ENCODE measurements at places on chromosomes 5 and 9.

- DNase-seq: peak; percentile 17
Measured at GRCh38 chr9:86202338-86202882, 57.0 kb downstream of the C9orf153 start.

DNA sequence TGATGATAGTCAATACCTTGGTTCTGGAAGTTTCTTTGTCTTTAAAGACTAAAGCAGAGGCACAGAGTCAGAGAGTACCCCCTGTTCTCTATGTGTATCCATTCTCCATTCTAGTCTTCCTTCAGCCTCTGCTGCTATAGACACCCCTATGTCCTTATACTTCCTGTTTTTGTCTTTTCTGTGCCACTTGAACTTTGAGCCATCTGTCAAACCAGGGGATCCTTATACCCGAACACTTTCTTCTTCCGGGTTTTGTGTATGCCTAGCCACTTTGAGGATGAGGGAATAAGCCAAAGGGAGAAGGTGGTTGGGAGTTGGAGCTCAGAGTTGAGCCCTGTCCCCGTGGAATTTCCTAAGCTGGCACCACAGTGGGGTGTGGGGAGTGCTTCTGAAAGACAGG lies 61.1 kb upstream of the IL6ST start:
- DNase-seq: no peak

- DNase-seq: no peak
Measured at GRCh38 chr5:111083323-111083722, 8.8 kb upstream of the WDR36 start.

- DNase-seq: peak; percentile 26
Measured at GRCh38 chr9:91515074-91515687, 91.5 kb upstream of the NFIL3 start.

- DNase-seq: no peak
Measured at GRCh38 chr9:93902780-93903655, 52.1 kb downstream of the BARX1 start.

- no peak for DNase-seq
Measured at GRCh38 chr9:129555512-129556215, 65.2 kb downstream of the C9orf50 start.

- DNase-seq: no peak
Measured at GRCh38 chr9:32426278-32426939, 42.0 kb downstream of the ACO1 start.

DNA sequence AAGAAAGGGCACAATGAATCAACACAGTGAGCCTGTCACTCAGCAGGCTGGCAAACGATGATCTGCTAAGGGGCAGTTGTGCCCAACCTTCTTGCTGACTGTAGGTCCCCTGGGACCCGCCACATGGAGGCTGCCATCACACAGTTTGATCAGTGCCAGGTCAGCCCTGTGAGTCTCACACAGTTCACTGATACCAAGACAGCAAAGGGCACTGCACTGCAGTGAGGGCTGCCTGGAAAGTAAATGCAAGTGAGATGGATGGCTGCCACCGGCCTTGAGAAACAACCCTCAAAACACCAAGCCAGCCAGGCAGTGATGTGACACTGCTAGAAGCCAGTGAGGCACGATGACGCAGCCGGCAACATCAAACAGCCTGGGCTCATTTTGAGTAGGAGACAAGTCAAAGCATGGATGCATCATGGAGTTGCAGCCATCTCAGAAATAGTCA lies 30.3 kb downstream of the FOXD1 start:
- DNase-seq: no peak

DNA sequence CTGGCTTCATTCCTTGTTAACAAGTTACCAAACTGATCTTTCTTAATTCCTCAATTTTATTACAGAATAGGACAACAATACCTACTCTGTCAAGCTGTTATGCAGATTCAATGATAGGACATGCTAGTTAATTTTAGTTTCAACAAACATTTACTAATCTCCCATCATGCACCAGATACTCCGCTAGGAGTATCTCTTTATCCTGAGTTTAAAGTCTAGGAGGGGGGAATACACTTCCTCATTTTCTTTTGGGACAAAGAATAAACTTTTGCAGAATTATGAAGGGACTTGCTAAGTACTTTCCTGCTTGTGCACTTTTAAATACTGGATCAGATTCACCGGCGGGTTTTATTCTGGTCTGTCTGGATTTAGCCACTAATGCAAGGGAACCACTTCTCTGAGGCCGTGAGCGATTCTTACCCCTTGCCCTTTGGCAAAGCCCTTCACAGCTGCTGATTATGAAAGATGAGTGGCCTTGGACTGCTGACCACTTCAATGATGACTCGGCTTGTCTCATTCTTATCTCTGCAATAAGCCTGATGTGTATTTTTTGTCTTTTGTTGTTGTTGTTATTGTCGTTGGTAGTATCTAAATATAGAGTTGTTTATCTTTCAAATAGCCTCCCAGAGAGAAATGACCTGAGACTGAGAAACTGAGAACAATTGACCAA lies 73.9 kb downstream of the RMI1 start:
- no peak for DNase-seq

DNA sequence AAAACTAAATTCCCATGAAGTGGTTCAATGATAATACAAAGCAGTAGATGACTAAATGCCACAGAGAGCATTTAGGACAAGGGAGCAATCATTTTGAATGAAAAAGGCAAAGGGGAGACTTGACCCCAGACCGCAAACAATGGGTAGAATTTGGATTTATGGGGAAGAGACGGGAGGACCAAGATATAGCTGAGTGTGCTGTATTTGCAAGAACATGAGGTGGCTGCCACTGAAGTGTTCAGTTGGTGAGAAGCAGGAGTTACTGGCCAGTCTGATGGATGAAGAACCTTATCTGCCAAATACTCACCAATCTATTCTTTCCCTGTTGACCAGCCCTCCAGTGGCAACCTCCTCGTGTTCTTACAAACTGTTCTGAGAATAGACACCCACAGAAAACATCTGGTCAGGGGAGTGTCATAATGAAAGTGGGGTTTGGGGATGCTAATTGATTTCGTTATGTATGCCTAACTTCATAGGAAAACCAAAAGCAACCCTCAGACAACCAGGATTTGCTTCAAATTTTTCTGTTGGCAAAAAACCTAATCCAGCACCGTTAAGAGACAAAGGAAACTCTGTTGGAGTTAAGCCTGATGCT lies 19.8 kb downstream of the TDRD7 start:
- no peak for DNase-seq

GRCh38 chr9:4798281-4799032 lies 5.7 kb downstream of the RCL1 start:
- DNase-seq: no peak

DNA sequence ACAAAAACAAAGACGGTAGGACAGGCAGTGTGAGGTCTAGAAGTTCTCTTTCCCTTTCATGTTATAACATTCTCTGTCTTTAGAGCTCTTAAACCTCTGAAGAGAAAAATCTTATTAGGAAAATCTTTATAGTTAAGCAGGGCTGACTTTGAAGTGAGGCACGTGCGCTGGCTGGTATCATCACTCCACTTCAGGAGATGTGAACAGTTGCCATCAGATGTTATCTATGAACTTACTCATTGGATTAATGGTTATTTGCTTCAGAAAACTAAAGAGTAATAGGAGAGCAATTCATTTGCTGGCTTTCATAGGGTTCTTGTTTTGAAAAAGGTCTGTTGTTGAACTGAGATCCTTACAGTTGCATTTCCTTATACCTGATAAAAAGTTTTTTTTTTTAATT lies 25.7 kb downstream of the LRRTM2 start:
- DNase-seq: no peak

DNA sequence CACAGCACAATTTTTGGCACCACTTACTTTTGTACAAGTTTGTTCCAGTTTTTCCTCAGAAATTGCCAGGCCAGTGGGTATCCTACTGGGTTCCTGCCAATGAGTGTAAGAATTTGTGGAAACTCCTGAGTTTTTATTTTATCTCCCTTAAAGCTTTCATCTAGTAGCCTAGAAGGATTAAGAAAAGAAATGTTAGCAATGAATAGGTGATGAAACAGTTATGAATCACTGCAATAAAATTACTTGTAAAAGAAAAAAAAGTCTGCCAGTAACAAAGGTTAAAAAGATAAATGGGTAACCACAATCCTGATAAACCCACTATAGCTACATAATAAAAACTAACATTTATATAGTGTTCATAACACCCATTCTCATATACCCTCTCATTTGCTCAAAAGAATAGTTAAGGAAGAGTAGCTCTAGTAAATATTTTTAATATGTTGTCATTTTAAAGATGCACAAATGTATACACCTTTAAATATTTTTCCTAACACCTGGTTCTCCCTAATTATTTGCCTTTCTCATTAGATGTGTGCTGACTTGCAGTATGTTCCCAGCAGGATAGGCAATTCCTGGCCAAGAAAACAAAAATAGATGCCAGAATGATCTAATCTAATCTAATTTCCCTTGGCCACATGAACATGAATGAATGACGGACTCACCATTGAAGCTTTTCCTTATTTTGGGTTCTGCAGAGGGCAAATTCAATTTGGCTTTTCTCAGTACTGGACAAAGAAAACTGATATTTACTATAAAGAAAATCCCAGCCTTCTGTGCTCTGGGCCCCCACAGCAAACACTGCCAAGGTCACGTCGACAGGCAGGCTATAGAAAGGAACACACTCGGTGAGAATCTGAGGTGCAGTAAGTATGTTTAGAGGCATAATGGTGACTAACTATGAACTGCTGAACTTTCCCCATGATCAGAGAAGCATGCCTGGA lies 26.4 kb downstream of the ERAP1 start:
- DNase-seq: no peak

DNA sequence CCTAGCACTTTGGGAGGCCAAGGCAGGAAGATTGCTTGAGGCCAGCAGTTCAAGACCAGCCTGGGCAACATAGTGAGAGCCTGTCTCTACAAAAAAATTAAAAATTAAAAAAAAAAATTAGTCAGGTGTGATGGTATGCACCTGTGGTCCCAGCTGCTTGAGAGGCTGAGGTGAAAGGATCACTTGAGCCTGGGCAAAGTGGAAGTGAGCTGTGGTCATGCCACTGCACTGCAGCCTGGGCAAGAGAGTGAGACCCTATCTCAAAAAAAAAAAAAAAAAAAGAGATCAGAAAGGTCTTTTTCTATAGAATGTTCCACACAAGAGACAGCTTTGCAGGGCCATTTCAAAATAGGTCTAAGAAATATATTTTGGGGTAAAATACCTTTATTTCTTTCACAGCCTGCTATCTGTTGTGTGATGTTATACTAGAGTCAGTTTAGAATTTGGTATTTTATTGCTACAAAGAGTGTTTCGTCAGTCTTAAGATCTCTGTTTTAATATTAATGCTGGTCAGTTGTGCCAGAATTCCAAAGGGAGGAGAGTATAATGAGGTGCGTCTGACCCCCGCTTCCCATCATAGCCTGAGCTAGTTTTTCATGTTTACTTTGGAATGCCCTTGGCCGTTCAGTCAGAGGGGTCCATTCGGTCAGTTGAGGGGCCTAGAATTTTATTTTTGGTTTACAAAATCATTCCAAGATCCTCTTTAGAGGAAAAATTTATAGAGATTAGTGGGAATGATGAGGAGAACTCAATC lies 9.4 kb downstream of the LNPEP start:
- no peak for DNase-seq

- DNase-seq: no peak
Measured at GRCh38 chr5:116475338-116475737, 99.3 kb downstream of the SEMA6A start.

- DNase-seq: no peak
Measured at GRCh38 chr5:72634444-72634843, 127.2 kb upstream of the ZNF366 start.

GRCh38 chr9:116323571-116323970 lies 170.0 kb downstream of the PAPPA start:
- no peak for DNase-seq

DNA sequence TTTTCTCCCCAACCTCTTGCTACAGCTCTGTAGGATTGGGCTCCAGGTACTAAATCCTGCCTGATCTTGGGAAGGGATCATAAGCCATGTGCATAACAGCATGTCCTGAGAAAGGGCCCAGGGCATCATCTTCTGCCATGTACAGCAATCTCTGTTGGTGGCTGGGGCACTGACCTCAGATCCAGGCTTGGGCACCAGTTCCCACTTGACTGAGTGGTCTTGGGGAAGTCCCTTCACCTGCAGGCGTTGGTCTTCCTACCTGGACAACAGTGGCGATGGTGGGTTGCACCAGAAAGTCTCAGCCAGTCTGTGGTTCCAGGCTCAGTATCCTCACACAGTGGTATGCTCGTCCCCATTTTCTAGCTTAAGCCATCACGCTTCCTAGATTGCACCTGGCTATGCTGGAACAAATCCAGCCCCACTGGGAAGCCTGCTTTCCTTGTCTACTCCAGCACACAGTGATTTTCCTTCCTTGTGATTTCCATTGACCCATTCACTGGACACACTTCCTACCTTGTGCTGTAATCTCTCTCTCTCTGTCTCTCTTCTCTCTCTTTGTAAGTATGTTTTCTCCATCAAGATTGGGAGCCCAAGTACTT lies 121.7 kb upstream of the PITX1 start:
- DNase-seq: no peak

GRCh38 chr5:132470596-132470995 lies 20.0 kb downstream of the IRF1 start:
- DNase-seq: no peak

DNA sequence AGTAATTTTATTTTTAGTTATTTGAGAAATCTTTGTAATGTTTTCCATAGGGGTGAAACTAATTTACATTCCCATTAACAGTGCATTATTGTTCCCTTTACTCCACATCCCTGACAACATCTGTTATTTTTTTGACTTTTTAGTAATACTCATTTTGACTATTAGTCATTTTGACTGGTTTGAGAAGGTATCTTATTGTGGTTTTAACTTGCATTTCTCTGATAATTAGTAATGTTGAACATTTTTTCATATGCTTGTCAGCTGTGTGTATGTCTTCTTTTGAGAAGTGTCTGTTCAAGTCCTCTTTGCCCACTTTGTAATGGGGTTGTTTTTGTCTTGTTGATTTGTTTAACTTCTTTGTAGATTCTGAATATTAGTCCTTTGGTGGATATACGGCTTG lies 27.5 kb downstream of the CCDC152 start:
- no peak for DNase-seq

DNA sequence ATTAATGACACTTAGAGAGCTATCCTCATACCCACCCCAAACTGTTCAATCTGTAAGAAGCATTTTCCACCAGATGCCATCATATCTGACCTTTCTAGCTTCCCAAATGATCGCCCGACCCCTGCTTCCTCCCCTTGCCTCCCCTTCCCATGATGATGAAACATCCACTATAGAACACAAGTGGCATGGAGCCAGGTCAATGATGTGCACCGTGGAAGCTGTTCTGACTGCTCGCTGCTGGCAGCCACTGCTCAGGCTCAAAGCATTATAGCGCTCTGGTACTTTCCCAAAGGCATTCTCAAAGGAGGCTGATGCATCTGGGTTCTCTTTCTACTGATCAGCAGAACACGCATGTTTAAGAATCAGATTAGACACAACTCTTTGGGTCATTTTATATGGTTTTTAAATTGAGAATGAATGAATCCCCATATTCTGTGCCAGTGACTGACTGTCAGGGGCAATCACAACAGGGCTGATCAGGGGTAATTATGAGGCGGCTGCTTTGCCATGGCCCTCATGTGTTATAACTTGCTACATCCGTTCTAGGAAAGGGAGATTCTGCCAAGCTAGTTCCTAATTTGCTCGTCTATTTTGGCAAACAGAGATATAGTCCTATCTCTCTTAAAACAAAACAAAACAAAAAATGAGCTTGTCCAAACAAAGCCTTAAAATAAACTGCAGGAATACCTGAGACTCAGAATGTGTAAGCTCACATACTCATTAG lies 343.7 kb downstream of the ENC1 start:
- DNase-seq: no peak

GRCh38 chr5:35159370-35159742 lies 70.9 kb downstream of the PRLR start:
- DNase-seq: no peak
